ENCODE measurements at places on chromosomes 11 and 22. TPM values are rescaled to one million over a fixed set of nuclear protein-coding genes. Genes with fewer than 3 reads are reported as not detected.

Gene CDON
- 6.1 TPM for total RNA-seq

Gene HSPB2
- not detected for total RNA-seq

DNA sequence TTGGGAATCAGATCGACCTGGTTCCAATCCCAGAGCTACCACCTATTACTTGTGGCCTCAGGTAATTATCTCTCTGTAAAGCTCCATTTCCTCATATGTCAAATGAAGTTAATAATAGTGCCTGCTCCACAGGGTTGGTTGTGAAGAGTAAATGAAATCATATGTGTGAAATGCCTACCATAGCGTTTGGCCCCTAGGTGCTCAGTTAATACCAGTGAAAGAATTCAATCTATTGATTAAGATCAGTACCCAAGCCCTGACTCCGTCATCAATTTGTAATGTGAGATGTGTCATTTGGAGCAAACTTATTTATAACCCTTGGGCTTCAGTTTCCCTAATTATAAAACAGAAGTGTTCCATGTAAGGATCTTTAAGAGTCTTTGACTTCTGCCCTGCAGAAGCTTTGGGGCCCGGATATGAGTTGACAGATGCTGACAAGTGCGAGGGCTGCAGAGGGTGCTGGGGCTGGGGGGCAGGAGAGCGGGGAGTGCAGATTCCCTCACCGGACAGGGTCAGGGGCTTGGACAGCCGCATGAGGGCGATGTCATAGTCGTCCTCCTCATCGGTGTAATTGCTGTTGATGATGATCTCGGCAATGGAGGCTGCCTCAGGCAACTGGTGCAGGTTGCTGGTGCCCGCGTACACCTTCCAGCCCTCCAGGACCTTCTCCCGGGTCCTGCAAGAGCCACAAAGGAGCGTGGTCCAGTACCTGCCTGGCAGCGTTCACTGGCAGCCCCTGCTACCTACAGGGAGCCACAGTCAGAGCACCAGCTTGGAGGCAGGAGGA is 20.9 kb downstream of the TMPRSS13 start:
- no peak for DNase-seq

DNA sequence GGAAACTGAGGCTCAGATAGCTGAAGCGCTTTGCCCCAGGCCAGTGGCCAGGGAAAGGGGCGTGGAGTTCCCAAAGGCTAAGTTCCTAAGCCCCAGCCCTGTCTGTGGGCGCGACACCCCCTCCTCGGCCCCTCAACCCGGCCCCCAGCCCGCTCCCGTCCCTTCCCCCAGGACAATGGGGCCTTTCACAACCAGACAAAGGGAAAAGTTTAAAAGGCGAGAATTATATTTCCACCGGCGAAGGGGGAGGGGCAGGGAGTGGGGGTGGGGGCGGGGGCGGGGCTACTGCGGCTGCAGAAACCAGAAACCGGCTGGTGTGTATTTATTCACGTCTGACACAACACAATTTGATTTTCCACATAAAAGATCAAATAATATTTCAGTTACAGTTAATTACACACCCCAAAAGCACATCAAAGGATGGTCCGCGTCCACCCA is 192.1 kb downstream of the MN1 start:
- no peak for DNase-seq

- no peak for DNase-seq
These were observed 5.8 kb downstream of the TP53I11 start for GRCh38 chr11:44944853-44945235.

GRCh38 chr11:2268729-2269600 is 1.4 kb downstream of the ASCL2 start:
- DNase-seq, result no peak

- no peak for DNase-seq
These were observed 22.7 kb downstream of the LRFN4 start for GRCh38 chr11:66879583-66879982.

Data from glomerular endothelial cell (primary cell).